ENCODE measurements at places on chromosomes 11 and 22. TPM values are rescaled to one million over a fixed set of nuclear protein-coding genes. Genes with fewer than 3 reads are reported as not detected.

TEX12 gene
- total RNA-seq = 1.2 TPM

DNA sequence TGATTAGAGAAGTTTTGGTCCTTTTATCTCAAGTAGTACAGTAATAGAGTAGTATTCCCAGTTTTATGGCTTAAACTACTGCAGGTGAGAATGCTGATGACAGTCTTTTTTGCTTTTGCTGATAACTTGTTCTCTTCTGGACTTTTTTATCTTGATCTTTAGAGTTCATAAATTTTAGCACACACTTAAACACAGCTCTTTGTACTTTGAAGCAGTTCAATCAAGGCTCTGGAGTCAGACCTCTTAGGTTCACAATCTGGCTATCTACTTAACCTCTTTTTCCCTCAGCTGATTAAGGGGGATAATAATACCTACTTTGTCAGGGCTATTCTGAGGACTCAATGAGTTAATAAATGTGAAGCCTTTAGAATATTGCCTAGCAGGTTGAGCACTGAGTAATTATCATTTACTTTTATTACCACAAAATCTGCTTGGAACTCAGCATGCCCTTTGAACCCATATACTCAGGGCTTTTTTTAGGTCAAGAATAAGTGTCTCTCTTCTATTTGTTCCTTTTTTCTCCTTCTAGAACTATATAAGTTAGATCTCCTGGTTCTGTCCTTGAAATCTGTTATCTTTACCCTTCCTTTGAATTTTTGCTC, 51.9 kb downstream of the CSTF3 start:
- H3K36me3 ChIP-seq = no peaks in the 10 kb centered on the region
- no peaks in the 10 kb centered on the region for H3K4me1 ChIP-seq
- H3K27me3 ChIP-seq = no peaks in the 10 kb centered on the region
- no peak overlapping the region for H3K4me3 ChIP-seq
- no peak overlapping the region for H3K27ac ChIP-seq

DNA sequence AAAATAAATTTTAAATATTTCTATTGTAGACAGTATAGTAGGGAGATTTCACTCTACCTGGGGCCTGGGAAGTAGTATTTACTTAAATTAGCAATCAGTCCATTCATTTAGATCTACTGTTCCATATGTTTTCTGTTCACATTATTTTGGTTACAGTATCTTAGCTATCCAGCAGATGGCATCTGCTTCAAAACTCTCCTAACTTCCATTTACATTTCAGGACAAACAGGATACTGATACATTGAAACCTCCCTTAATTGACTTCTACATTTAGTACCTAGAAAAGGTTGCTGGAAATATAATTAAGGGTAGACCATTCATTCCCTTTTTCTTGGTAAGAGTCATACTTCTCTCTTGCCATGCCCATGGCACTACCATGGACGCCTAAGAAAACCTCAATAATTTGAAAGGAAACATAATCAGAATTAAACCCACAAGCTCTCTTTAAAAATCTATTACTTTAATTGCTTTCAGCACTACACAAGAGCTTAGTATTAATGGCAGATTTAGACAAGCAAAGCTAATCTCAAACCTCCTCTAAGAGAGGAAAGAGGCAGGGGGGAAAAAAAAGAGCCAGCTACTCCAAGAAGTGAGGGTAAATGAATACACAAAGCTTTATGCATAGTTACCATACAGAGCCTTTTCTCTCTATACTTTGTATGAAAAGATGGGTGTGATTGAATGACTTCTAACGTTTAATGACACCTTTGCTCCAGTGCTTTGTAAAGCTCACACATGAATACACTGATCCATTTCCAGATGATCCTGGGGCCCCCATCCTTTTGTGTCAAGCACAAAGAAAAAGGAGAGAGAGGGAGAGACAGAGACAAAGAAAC, 131.2 kb upstream of the MTMR2 start:
- H3K4me3 ChIP-seq = no peak overlapping the region
- H3K27me3 ChIP-seq = no peaks in the 10 kb centered on the region
- no peaks in the 10 kb centered on the region for H3K36me3 ChIP-seq
- no peak for DNase-seq

DNA sequence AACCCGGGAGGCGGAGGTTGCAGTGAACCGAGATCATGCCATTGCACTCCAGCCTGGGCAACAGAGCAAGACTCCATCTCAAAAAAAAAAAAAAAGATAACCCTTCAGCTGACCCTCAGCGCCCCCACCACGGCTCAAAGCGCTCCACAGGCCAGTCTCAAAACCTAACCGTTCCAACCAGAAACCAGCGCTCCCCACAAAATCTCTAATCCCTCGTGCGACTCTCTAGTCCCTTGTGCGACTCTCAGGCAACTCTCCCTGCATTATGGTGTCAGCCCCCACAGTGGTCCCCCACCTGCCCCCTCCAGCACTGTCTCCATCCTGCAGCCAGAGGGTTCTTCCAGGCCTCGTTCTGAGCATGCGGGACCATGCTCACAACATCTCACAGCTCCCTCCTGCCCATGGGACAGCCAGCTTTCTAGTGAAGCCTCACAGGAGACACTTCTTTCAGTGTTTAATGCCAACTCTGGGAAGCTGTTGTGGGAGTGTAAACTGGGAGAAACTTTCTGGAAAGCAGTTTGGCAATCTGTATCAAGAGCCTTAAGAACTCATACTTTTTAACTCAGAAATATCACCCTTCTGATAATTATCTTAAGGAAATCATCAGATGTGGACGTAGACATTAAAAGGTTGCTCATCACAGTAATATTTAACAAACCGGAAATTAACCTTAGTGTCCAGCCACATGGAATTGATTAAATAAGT, 4.2 kb upstream of the RASGRP2 start:
- DNase-seq = no peak
- peaks cover 7% of the 10 kb centered on the region for H3K4me1 ChIP-seq
- no peaks in the 10 kb centered on the region for H3K27me3 ChIP-seq
- no peak overlapping the region for H3K4me3 ChIP-seq
- H3K36me3 ChIP-seq = no peaks in the 10 kb centered on the region

DNA sequence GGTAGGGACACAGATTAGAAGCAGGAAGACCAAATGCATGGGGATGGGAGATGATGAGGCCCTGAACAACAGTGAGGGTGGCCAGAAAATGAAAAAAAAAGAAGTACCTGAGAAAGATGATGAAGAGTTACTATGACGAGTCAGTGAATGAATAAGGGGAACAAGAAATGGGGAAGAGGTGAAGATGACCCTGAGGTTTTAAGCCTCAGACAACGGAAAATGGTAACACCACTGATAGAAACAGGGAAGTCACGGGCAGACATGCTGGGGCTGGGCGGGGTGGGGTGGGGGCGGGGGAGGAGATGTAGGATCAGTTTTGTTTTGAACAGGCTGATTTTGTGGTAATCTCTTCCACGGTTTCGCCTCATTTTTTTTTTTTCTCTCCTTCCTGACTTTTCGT, 205.1 kb upstream of the CADM1 start:
- DNase-seq = no peak
- no peak overlapping the region for H3K27ac ChIP-seq
- H3K4me3 ChIP-seq = no peak overlapping the region
- no peaks in the 10 kb centered on the region for H3K4me1 ChIP-seq
- no peaks in the 10 kb centered on the region for H3K36me3 ChIP-seq

DNA sequence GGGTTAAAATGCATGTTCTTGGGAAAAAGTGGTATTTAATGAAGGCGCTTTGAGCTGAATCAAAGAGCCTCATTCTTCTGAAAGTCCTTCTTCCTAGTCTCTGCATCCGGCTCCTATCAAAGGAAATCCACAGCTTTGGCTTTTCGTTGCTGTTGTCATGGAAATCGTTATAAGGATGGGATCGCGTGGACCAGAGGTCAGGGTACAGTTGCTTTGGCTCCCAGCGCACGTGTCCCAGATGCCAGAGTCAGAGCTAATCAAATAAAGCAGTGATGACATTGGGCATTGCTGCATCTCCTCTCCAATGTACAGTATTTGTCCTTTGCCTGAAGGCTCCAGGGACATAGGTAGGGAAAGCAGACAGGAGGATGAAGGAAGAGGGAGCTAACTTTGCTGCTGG, 181.9 kb downstream of the MYO18B start:
- no peak overlapping the region for H3K27ac ChIP-seq
- H3K27me3 ChIP-seq = no peaks in the 10 kb centered on the region
- H3K4me3 ChIP-seq = no peak overlapping the region
- H3K36me3 ChIP-seq = no peaks in the 10 kb centered on the region
- no peaks in the 10 kb centered on the region for H3K4me1 ChIP-seq

DNA sequence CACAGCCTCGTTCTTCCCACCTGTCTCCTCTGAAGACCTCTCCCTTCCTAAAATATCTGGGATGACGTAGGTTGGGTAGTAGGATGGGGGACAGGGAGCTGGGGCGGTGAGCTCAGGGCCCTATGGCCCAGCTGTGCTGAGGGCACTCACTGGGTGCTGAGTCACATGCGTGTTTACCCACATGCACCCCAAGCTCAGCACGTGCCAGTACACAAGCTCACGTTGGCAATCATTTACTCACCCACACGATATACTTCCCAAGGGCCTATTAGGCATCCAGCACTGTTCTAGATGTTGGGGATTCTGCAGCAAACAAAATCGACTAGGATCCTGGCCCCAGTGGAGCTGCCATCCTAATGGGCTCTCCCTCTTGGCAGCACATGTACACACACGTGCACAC, 28.7 kb downstream of the ARAP1 start:
- peaks cover 4% of the 10 kb centered on the region for H3K4me1 ChIP-seq
- H3K36me3 ChIP-seq = no peaks in the 10 kb centered on the region
- DNase-seq = no peak
- H3K27me3 ChIP-seq = no peaks in the 10 kb centered on the region

Measured in breast epithelium (tissue), 4 donors.